ENCODE measurements at places on chromosomes 16 and 17.

DNA sequence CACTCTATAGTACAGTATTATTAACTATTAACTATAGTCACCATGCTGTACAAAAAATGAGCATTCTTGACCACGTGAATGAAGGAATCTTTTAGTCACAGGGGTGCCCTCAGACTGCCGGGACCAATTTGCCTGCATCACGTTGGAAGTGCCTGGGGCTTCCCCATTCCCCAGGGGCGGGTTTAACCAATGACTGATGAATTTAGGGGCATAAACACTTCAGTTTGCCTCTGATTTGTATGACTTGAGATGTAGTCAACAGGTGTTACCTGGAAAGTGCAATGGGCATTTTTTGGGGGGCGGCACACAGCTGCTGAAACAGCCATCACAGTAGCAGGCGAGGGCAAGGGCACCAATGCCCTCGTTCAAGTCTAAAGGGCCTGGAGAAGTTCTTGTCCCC lies 8.7 kb upstream of the PYY start:
- no peak for DNase-seq

DNA sequence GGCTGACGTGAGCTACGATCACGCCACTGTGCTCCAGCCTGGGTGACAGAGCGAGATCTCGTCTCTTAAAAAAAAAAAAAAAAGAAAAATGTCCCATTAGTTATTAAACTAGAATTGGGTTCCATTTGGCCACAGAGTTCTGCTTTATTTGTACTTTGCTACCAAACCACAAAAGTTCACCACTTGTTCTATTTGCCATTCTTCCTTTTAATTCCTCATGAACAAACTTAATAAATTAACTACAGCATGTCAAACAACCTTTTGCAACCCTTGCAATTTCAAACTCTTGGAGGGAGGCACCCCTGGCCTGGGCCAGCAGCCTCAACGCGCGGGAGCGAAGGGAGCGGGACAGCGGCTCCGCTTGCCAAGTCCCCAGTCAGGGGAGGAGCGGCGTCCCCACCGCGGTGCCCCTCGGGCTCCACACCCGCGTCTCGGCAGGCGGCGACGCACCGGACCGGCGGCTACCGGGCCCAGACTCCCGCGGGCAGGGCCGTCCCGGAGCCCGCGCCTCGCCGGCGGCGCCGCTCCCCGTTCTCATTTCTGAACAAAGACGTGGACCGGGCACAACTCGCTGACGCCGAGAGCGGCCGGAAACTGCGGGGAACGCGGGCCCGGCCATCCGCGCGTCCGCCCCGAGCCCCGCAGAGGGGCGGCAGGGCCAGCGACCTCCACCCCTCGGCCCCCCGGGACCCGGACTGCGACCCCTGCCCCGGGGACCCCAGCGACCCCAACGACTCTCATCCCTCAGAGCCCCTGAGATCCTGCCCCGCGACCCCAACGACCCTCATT lies 775 bp downstream of the CYTH1 start:
- DNase-seq, result no peak

DNA sequence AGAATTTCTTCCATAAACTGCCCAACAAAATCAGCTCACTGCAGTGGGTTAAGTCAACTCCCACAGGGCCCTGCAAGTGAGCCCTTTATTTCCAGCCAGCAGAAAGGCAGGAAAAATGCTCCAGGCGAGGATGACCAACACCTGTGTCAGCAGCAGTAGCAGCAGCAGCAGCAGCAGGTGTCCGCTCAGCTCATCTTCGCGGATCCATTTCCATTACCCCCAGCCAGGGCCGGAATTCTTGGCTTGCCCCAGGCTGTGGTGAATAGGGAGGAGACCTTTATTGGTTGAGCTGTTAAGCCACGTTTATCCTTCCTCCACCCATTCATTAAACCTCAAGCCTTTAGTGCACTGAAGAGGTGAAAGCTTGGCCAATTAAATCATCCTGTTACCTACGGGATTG lies 46.2 kb downstream of the MARCHF10 start:
- no peak for DNase-seq

DNA sequence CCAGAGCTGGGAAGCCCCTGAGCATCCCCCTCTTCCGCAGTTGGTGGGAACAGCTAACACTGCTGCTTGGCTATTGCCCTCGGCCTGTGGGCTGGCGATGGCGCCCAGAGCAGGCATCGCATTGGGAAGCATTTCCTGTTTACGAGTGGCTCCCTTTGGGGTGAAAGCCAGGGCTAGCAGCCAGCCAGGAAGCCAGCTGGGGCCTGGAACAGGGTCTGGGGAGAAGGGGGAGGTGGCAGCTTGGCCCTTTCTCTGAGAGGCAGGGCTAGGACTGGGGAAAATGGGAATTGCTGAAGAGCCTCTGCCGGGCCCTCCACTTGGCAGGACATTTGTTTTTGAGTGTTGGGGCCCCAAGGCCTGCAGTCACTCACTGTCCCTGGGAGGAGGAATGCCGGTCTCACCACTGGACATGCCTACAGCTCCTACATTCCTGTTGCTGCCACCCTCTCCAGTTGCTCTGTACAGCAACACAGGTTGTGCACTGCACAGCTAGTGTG lies 2.4 kb upstream of the MTSS2 start:
- no peak for DNase-seq

DNA sequence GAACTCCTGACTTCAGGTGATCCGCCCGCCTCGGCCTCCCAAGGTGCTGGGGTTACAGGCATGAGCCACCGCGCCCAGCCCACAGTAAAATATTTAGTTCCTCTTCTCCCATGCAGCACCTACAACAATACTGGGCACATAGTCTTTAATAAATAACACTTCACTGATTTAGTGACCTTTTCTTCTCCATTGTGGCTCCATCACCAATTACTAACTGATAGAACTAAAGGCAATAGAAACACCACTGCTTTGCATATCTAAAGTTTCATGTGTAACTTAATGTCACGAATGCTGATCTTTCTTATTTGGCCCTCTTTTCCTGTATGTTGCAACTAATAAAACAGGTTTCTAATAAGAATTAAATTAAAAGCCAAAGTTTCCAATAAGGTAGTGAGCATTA lies 38.9 kb downstream of the TRIM37 start:
- no peak for DNase-seq

GRCh38 chr17:58192612-58193011 lies at the start of gene EPX:
EPX (plus strand) TSS chr17:58192726; CDS start chr17:58192847, 121 bp downstream.
- DNase-seq, result no peak

DNA sequence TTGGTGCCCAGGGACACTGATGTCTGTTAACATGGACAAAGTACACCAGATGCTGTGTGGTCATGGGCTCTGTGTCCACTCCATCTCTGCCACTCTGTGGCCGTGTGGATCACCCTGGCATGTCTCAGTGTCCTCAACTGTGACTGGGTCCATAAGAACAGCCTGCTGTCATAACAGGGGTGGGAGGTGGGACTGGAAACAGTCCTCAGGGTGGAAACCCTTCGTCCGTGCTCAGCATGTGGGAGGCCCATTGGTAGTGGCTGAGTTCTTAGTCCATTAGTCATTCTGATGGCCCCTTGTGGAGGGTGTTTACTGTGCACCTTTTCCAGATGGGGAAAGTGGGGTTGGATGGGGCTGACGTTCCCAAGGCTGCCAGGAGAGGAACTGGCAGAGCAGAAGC lies 12.8 kb downstream of the FLYWCH2 start:
- DNase-seq, result no peak

DNA sequence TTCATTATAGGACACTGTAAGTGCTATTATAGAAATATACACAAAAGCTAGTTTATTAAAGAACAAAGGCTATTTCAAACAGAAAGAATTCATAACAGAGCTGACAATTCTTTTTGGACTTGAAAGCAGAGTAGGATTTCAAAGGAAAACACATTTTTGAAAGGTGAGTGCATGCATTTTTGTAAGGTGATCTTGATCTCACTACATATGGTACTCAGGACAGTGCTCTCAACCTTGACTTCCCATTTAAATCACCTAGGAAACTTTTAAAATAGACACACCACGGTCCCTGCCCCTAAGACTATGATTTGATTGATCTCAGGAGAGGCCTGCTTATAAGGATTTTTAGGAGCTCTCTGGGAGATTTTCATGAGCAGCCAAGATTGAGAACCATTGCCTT lies 1362.0 kb downstream of the CDH8 start:
- DNase-seq, result no peak

- no peak for DNase-seq
Measured at GRCh38 chr16:65809627-65810026, 556.9 kb upstream of the CDH5 start.

Data from stimulated activated CD8-positive, alpha-beta memory T cell treated with anti-CD3 and anti-CD28 coated beads, Interleukin-7, amount 100 ng/mL, for 48 hours (primary cell).